ENCODE measurements at places on chromosomes 7 and 10.

DNA sequence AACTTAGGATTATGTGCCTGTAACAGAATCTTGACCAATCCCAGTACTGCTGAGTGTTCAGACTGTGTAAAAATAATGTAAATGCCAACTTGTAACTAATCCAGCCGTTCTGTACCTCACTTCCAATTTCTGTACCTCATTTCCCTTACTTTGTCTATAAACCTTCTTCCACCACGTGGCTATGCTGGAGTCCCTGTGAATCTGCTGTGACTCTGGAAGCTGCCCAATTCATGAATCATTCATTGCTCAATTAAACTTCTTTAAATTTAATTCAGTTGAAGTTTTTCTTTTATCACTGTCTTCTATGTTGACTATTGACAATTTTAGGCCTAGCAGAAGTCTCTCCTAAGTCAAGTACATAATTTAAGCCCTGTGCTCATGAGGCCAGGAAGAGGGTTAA is 215.3 kb upstream of the RHOBTB1 start:
- no peak for DNase-seq

DNA sequence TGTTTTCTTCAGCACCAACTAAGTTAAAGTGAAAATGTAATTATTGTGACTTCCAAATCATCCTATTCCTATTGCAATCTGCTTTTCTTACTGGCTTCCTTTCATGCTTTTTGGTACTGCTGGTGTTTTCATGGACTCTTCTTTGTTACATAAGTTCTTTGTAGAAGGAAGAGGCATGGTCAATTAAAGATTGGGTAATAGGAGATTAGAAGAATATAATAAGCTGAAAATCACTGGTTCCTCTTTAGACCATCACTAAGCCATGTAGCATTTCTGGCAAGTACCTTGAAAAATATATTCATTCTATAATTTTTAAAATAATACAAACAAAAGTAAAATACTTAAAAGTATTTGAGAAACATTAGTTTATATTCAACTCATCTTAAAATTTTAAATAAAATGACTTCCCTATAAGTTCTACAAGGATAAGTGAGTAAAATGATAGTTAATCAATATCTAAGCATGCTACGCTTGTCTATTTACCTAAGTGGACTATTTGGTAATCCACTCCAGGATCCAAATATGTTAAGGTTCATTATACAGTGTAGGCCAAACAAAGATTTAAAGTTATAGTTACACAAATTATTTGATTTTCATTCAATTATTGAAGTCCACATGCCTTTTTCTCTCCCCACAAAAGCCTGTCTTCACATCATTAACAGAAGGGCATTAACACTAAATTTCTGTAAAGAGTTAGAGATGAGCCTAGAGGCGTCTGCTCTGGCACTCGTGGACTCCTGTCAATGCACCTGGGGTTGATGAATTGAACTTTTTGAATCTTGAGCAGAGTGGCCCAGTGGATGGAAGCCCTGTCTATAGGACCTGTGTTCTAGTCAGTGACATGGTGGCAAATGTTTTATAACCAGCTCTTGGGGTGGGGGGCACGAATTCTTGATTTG is 408.1 kb downstream of the INHBA start:
- no peak for DNase-seq

- DNase-seq, result no peak
These were observed 59.9 kb downstream of the CCDC201 start for GRCh38 chr7:45812946-45813345.

GRCh38 chr10:7734821-7735220 is 31.7 kb downstream of the ITIH2 start:
- DNase-seq, result no peak

DNA sequence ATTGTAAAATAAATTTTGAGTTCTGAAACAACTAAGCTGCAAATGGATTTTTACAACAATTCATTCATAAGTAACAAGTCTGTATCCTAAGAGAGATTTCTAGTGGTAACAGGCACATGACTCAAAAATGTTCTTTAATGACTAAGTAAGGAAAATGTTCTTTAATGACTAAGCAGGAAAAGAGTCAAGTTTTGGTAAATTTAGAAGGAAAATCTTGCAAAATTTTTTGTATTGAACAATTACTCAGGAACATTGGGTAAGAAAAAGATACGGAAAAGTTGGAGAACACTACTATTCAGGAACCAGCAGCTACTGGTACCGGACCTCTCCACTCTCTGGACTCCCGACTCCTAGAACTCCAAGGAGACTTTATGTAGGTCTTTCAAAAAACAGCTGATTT is 33.5 kb downstream of the HYCC1 start:
- DNase-seq, result no peak

- no peak for DNase-seq
These were observed 1079.3 kb upstream of the LRRTM3 start for GRCh38 chr10:65846541-65846940.

DNA sequence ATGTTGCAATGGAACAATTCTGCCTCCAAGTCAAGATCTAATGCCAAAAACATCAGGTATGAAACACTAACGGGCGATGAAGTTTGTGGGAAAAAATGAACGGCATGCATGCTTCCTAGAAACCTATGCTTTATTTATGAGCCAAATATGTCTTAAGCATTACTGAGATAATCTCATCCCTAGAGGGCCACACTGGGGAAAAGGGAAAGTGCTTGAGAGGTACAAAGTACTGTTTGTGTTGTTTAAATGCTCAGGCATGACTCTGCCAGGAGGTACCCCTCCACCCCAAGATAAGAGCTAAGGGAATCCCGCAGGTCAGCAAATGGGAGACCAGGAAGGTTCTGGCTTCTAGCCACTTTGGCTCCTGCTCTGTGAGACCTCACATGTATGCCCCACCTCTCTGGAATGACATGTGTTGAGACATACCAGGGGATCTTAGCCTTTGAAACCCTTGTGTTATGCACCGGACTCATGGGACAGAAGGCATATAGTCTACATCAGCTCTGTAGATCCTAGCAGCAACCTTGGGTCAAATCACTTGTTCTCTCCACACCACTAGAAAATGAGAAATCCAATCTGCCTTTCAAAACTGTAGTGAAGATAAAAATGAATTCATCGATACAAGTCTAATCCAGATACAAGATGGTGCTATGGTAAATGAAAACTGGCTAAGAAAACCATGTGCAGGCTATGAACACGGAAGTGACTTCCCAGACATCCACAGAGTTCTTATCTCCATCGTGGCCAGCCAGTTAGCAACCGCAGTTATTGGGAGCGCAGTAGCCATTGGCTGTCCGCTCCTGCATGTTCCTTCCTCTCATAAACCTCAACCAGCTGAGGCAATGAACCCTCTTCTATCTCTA is 61.0 kb downstream of the CREB3L2 start:
- no peak for DNase-seq

DNA sequence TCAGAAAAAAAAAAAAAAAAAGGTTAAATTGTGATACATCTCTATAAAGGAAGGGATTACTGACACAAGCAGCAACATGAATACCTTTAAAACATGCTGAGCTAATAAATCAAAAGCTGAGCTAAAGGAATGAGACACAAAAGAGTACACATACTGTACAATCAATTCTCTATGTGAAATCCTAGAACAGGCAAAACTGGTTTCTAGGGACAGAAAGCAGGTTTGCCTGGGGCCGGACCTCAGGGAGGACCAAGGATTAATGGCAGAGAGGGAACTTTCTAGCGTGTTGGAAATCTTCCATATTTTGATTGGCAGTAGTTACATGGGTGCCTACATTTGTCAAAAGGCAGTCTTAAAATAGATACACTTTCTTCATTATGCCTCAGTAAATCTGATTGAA is 52.5 kb downstream of the KLRG2 start:
- no peak for DNase-seq

GRCh38 chr10:50561816-50562215 is 61.9 kb downstream of the SGMS1 start:
- DNase-seq, result no peak

- DNase-seq, result no peak
These were observed 210.3 kb downstream of the GPAM start for GRCh38 chr10:111973306-111973705.

DNA sequence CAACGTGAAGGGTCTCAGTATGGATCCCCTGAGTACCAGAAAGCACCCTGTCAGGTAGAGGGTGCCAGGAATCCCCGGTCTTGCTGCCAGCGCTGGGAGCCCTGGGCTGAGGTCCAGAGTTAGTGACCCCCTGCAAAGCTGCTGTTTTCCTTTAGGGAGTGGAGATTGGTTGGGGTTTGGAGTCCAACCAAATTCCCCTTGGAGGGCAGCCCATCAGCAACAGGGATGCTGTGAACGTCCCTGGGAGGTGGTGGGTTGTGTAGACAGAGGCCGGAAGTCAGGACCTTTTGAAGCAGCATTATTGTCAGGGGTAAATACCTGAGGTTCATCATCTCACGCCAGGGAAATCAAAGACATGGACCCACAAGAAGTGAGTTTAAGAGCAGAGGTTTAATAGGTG is 104.2 kb downstream of the COL26A1 start:
- no peak for DNase-seq

DNA sequence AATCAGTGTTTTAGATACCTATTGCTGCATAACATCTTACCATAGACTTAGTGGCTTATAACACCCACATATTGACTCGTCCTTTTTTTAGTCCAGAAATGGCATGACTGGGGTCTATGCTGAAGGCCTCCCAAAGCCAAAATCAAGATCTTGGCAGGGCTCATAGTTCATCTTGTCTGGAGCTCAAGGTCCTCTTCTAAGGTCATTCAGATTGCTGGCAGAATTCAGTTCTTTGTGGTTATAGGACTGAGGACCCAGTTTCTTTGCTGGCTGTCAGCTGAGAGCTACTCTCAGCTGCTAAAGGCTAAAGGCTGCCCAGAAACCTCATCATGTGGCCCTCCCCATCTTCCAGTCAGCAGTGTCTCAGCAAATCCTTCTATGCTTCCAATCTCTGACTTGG is 165.5 kb downstream of the FAM107B start:
- DNase-seq, result no peak

GRCh38 chr10:16232441-16232840 is 204.4 kb upstream of the PTER start:
- DNase-seq, result no peak

DNA sequence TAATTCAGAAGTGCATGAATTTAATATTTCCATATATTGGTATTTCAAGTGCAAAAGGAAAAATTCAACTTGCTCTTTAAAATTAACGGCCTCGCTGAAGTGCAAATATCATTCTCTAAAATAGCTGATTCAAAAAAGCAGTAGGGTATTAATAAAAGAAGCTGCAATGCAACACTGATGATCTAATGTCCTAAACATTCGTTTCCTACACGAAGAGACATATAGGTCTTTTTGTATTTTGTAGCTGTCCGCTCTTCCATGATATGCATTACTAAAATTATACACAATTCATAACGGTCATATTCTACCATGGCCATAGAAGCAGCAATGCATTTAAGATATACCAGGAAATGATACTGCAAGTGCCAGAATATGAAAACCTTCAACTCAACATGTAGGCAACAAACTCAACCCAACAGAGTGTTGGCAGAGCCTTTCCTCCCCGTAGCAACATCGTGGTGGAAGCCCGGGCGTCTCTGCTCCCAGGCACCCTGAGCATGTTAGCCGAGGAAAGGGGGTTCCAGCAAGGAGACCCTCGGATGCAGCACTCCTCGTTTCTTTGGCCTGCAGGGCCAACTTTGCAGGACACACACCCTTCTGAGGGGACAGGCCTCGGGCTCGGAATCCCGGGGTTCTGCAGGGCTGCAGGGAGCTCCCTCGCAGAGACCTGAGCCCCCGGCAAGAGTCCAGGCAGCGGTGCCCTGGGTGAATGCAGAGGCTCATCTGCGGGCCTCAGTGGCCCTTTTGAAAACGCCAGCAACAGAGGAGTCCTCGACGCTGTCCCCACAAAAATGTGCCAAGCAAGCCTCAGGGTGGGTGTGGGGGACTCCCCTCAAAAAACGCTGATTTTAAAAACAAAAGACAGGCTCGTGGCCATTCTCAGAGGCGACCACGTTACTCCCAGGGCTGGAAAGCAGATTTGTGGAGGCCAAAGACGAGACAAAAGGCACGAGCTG is 1.6 kb downstream of the FAM171A1 start:
- no peak for DNase-seq

- DNase-seq, result no peak
These were observed 1.7 kb upstream of the NEURL1 start for GRCh38 chr10:103491729-103492364.

- peak; percentile 52 for DNase-seq
These were observed 11.3 kb upstream of the DRGX start for GRCh38 chr10:49407151-49407550.

GRCh38 chr7:31805209-31805818 is 118.3 kb downstream of the PPP1R17 start:
- DNase-seq, result no peak

DNA sequence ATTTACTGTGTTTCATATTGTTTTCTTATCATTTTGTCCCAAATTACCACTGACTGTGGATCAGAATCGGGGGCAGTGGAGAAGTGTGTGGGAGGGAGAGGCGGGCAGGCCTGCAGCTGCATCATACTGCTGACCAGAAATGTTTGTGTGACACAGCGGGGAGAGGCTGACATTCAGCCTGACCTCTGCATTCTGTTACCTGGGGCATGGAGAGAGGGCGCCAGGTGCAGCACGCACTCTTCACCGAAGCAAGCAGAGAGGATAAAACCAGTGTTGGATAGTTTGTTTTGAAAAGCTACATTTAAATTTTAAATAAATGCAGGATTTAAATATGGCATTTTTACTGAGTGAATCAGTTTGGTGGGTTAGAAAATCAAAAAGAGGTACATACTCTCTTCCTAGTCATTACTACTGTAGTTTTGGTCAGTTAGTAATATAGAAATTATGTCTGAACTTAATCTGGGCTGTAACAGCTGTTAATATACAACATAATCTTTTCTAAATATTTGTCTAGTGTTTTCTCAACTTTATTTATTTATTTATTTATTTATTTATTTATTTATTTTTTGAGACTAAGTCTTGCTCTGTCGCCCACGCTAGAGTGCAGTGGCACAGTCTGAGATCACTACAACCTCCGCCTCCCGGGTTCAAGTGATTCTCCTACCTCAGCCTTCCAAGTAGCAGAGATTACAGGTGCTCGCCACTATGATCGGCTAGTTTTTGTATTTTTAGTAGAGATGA is 8.8 kb upstream of the STMP1 start:
- no peak for DNase-seq

GRCh38 chr7:124930655-124931597 is 1.3 kb upstream of the POT1 start:
- DNase-seq, result no peak

DNA sequence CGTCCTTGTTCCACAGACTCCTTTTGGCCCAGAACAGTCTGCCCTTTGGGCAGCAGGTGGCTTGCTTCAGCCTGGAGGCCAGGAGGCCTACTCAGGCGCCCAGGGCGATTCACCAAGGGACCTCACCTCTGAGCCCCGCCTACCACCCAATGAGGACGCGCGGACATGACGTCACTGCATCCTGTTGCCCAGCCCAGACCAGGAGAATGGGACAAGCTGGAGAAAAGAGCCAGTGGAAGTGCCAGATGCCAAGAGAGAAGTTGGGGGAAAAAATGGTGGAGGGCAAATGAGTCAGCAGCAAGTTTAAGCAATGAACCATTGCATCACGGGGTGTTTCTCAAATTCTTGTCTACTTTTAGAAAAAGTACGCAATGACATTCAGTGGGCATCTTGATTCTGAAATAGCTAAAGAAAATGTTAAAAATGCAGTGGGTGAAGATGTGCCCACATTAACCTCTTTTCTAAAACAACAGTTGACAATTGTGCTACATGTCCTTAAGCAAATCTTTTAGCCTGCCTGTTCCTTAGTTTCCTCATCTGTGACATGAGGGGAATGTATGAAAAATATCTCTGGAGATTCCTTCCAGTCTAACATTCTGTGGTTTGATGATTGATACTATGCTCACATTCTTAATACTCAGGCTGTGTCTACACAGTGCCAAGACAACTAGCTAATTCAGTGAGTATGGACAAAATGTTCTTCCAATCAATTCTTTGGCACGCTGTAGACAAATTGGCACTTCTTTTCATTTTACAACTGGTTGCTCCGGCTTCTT is 23.9 kb upstream of the LEP start:
- no peak for DNase-seq

GRCh38 chr7:107014387-107015023 is 30.0 kb upstream of the PRKAR2B start:
- no peak for DNase-seq
